Activated B cell treated with CpG ODN at 0.5 μM for 24 hours (primary cell): ENCODE measurements at places on chromosomes 13 and 19. TPM values are rescaled to one million over a fixed set of nuclear protein-coding genes. Genes with fewer than 3 reads are reported as not detected.

Gene VWA8
- total RNA-seq, result 16.5 and 21.7 TPM in 2 replicates

Gene ATP13A1
- 125 and 135 TPM in 2 replicates for total RNA-seq

Gene METTL21C
- not detected in 2 replicates for total RNA-seq

Gene ERICH4
- not detected in 2 replicates for total RNA-seq

Gene IL12RB1
- 19.9 and 20.9 TPM in 2 replicates for total RNA-seq

Gene SIGLEC8
- not detected in 2 replicates for total RNA-seq

Gene CEACAM8
- not detected in 2 replicates for total RNA-seq

Gene CEBPA
- total RNA-seq, result 0.51 and 0.83 TPM in 2 replicates

Gene ZNF497
- total RNA-seq, result 1.7 and 2.1 TPM in 2 replicates

Gene POLR2I
- total RNA-seq, result 46.6 and 51.6 TPM in 2 replicates

Gene ZNF610
- 1.1 and 2.0 TPM in 2 replicates for total RNA-seq

Gene PDX1
- total RNA-seq, result not detected in 2 replicates

Gene SHC2
- total RNA-seq, result 0.24 TPM in 1 of 2 replicates, not detected in the other

Gene CYP4F3
- not detected in 2 replicates for total RNA-seq

Gene TBXA2R
- 0.39 and 0.47 TPM in 2 replicates for total RNA-seq

Gene PNMA8A
- not detected in 2 replicates for total RNA-seq
